ENCODE measurements at places on chromosomes 2 and 18.

DNA sequence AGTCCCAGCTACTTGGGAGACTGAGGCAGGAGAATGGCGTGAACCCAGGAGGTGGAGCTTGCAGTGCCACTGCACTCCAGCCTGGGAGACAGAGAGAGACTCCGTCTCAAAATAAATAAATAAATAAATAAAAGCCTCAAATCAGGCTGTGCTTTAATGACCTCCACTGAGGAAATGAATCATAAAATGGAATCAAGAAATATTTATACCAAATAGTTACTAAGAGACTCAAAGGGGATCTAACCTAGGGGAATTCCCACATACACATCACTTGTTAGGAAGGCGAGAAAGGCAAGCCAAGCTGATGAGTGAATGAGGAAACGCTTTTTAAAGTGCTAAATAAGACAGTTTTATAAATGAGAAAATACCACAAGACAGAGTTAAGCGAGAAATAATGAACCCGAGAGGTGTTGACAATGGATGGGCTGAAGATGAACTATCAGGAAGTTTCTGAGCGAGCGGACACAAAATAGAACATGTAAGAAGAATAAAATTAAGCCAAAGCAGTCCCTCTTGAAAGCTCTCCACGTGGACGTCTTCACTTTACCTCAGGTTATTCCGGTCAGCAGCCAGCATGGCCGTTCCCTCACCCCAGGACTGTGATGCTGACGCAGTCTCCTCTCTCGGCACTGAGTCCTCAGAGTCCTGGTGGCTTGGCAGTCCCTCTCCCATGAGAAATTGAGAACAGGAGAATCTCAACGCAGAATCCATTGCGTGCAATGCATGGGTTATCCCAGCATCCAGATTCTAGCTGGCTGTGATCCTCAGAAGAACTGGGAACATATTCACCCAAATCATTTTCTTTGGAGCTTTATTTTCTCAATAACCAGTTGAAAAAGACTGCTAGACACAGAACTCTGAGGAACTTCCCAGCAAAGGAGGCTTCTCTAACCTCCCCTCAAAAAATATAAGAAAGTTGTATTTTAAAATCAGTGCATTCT is 22.3 kb downstream of the PXDN start:
- DNase-seq, result no peak

- DNase-seq, result no peak
Observed at GRCh38 chr18:7567474-7568425, 634 bp downstream of the PTPRM start.

GRCh38 chr2:37377187-37377532 is 32.7 kb downstream of the QPCT start:
- DNase-seq, result no peak

DNA sequence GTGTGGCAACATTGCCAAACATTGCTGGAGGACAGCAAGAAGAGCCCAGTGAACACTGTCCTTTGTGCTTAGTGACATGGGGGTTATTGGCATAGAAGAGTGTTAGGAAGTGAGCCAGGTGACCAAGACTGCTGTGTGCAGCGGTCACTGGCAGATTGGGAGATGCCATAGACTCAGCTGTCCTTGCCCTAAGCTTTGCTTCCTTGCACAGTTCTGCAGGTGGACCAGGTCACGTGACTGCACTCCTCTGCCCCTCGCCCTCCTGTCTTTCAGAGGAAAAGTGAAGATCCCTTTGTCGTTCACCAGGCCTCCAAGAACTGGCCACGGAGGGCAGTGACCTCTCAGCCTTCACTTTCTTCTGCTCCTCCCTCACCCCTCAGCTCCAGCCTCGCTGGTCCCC is 215.6 kb upstream of the SMIM21 start:
- no peak for DNase-seq

DNA sequence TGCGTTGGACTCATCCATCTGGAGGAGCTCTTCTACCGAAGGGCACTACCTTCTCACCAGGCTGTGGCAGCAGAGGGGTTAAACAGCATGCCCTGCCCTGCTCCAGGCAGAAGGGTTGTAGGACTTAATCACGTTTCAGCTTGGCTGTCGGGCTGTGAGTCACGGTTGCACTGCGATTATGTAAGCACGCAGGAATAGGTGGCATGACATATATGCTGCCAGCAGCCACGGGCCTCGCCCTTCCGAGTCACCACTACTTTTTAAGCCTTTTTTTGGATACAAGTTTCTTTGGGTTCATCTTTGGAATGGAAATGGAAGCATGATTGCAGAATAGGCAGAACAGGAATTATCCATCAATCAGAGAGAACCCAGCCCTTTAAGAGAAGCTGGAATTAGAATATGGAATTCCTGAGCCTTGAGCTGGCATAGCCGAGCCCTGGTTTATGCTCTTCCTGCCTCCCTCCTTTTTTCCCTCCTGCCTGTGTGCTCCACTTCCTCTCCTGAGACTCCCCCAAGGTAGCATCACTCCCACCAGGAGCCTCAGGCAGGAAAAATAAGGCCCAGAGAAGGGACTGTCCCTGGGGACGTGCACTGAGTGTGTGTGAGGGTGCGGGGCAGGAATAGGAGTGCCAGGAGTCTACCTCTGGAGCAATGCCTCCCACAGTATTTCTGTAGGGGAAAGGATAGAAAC is 86.8 kb downstream of the SEMA4F start:
- DNase-seq, result no peak

GRCh38 chr18:5556310-5556974 is 12.6 kb upstream of the EPB41L3 start:
- no peak for DNase-seq

- peak; percentile 28 for DNase-seq
Observed at GRCh38 chr2:210461401-210461800, 15.2 kb downstream of the LANCL1 start.

GRCh38 chr2:31190188-31190587 is 27.1 kb downstream of the CAPN14 start:
- DNase-seq, result no peak

GRCh38 chr2:20671736-20672080 is 4.8 kb downstream of the GDF7 start:
- DNase-seq, result no peak

Data from GF-D8 (cell line).